Mesenchymal stem cell (in vitro differentiated cells and primary cell): ENCODE measurements at places on chromosomes 5 and 9.

- H3K36me3 ChIP-seq: no peaks in the 10 kb centered on the region
- no peak overlapping the region for H3K27ac ChIP-seq
- H3K27me3 ChIP-seq: no peaks in the 10 kb centered on the region
These were observed 15.2 kb upstream of the SPIN1 start for GRCh38 chr9:88373045-88373444.

- no peak overlapping the region for H3K4me3 ChIP-seq
- H3K27ac ChIP-seq: no peak overlapping the region
- H3K4me1 ChIP-seq: no peaks in the 10 kb centered on the region
- H3K27me3 ChIP-seq: no peaks in the 10 kb centered on the region
- DNase-seq: no peak
These were observed 31.4 kb upstream of the SYK start for GRCh38 chr9:90770182-90770738.

GRCh38 chr5:117872798-117873368 is 1115.5 kb downstream of the DTWD2 start:
- DNase-seq: no peak
- H3K4me3 ChIP-seq: no peak overlapping the region
- H3K27me3 ChIP-seq: no peaks in the 10 kb centered on the region
- H3K27ac ChIP-seq: no peak overlapping the region
- no peaks in the 10 kb centered on the region for H3K4me1 ChIP-seq
- no peaks in the 10 kb centered on the region for H3K36me3 ChIP-seq

DNA sequence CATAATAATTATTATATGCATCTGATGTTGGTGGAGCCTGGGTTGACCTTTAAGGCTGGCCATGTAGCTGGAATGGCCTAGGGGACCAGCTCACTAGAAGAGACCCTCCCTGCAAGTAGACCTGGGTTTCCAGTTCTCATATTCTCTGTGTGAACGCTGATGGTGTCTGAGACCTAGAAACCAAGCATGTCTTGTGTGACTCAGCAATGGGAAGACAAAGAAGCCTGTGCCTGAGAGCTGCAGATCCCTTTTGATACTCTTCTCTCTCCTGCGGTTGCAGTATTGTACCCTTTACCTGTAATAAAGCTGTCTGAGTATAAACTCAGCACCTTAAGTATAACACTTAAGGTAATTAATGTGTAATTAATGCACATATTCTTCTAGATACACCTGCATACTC is 22.2 kb downstream of the C9orf152 start:
- H3K27ac ChIP-seq: no peak overlapping the region
- peaks cover 5% of the 10 kb centered on the region for H3K27me3 ChIP-seq
- H3K4me3 ChIP-seq: no peak overlapping the region
- no peak for DNase-seq
- no peaks in the 10 kb centered on the region for H3K4me1 ChIP-seq

DNA sequence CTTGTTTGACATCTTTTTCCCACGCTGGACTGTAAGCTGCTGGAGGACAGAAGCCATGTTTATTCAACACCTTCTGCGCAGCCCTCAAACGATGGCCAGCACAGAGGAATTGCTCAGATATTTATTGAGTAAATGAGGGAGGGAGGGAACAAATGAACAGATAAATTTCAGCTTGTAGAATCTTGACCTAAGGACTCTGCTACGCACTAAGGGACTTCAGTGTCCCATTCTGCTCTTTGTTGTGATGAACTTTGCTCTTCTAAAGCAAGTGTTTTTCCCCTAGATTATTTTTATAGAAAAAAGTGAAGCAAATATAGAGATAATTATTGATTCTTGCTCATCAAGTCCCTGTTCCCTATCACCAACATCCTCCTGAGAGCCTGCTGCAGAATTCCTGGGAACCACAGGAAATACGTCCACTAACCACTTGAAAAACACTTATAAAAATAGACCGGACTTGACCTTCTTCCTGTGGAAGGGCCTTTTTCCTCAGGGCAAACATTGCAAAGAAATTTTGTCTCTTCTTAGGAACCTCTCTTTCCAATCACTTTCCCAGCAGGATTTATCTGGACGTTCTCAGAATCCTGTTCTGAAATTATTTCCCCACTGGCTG is 54.9 kb downstream of the FGF1 start:
- no peaks in the 10 kb centered on the region for H3K4me1 ChIP-seq
- H3K36me3 ChIP-seq: no peaks in the 10 kb centered on the region
- H3K27me3 ChIP-seq: no peaks in the 10 kb centered on the region
- H3K27ac ChIP-seq: no peak overlapping the region

DNA sequence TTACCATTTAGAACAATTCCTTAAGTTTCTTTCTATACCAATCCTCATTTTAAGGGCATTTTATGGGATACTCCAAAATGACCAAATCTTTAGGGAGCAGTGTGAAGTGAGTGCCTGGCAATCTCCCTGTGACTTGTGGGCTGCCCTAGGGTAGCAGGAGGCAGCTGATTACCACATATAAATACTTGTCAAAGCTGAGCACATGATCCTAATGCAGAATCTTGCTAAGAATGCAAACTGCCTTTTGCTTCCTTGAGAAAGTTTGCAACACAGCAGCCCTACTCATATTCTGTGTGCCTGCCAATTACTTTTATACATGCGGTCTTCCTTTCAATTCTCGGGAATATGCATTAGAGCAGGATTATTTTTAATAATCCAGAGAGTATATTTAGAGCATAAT is 18.2 kb upstream of the NREP start:
- no peaks in the 10 kb centered on the region for H3K36me3 ChIP-seq
- peaks cover 12% of the 10 kb centered on the region for H3K4me1 ChIP-seq
- no peak overlapping the region for H3K4me3 ChIP-seq
- no peaks in the 10 kb centered on the region for H3K27me3 ChIP-seq
- peak overlapping the region; percentile 71 for H3K27ac ChIP-seq
- peak; percentile 54 for DNase-seq

DNA sequence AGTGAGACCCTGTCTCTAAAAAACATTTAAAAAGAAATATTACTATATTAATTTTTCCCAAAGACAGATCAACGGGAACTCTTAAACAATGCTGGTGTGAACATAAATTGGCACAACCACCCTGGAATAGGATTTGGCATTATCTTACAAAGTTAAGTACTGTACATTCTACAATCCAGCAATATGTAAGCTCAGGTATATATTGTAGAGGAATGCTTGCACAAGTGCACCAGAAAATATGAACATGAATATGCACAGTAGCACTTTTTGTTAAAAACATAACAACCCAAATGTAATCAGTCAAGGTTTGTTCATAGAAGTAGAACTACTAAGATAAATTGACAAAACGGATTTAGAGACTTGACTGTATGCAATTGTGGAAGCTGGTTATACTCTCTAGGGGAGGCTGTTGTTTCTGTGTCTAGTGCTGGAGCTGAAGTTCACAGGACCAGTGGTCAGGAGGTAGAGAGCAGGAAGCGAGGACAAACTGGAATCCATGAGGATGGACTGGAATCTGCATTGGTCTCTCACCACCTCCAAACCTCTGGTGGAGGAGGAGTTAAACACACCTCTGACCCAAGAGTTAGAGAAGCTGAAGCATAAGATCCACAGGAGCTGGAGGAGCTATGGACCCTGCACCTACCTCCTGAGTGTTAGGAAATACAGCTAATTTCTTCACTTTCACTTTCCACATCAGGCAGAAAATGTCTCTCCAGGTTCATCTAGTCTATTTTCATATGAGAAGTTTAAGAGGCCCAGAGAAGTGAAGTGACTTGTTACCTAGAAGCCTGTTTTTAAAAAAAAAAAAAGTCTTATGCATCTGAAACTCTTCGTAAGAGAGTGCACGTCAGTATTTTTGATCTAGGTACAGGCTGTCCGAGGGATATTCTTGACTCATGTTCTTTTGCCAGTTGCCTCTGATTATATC is 20.3 kb upstream of the RIC1 start:
- no peak for DNase-seq
- no peaks in the 10 kb centered on the region for H3K27me3 ChIP-seq
- H3K36me3 ChIP-seq: no peaks in the 10 kb centered on the region
- no peak overlapping the region for H3K27ac ChIP-seq
- H3K4me1 ChIP-seq: peaks cover 4% of the 10 kb centered on the region

GRCh38 chr5:179534431-179534830 is 15.9 kb upstream of the RUFY1 start:
- no peak for DNase-seq
- no peak overlapping the region for H3K4me3 ChIP-seq
- no peaks in the 10 kb centered on the region for H3K36me3 ChIP-seq
- peaks cover 5% of the 10 kb centered on the region for H3K4me1 ChIP-seq

GRCh38 chr5:179313849-179314521 is 31.3 kb downstream of the ADAMTS2 start:
- H3K4me1 ChIP-seq: no peaks in the 10 kb centered on the region
- no peaks in the 10 kb centered on the region for H3K36me3 ChIP-seq
- no peak overlapping the region for H3K27ac ChIP-seq
- DNase-seq: no peak
- peak overlapping the region; percentile 53 for H3K4me3 ChIP-seq

- H3K4me1 ChIP-seq: peaks cover 5% of the 10 kb centered on the region
- no peak overlapping the region for H3K4me3 ChIP-seq
- no peak overlapping the region for H3K27ac ChIP-seq
- no peaks in the 10 kb centered on the region for H3K36me3 ChIP-seq
- DNase-seq: peak; percentile 61
- peaks cover 13% of the 10 kb centered on the region for H3K27me3 ChIP-seq
These were observed 109.5 kb downstream of the GADD45G start for GRCh38 chr9:89714321-89714720.

GRCh38 chr5:125033602-125034001 is 287.2 kb upstream of the ZNF608 start:
- H3K36me3 ChIP-seq: no peaks in the 10 kb centered on the region
- no peaks in the 10 kb centered on the region for H3K4me1 ChIP-seq
- no peaks in the 10 kb centered on the region for H3K27me3 ChIP-seq
- no peak overlapping the region for H3K4me3 ChIP-seq

DNA sequence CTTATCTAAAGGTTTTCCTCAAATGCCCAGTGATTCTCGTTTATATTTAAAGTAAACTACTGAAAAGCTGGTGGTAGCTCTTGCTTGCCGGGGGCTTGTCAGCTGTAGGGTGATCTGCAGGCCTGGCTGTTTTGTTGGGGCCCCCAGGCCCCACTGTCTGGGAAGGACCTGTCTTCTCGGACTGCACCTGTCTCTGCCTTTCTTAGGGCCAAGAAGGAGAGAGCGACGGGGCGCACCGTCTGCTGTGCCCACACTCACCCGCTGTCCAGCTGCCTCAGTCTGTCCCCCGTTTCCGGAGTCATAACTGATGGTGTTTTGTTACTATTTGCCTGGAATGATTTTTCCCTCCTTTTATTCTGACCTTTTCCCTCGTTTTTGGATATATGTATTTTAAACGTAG is 94.1 kb upstream of the CACNA1B start:
- DNase-seq: no peak
- no peak overlapping the region for H3K4me3 ChIP-seq
- H3K36me3 ChIP-seq: peaks cover 79% of the 10 kb centered on the region
- no peak overlapping the region for H3K27ac ChIP-seq
- H3K4me1 ChIP-seq: peaks cover 14% of the 10 kb centered on the region

DNA sequence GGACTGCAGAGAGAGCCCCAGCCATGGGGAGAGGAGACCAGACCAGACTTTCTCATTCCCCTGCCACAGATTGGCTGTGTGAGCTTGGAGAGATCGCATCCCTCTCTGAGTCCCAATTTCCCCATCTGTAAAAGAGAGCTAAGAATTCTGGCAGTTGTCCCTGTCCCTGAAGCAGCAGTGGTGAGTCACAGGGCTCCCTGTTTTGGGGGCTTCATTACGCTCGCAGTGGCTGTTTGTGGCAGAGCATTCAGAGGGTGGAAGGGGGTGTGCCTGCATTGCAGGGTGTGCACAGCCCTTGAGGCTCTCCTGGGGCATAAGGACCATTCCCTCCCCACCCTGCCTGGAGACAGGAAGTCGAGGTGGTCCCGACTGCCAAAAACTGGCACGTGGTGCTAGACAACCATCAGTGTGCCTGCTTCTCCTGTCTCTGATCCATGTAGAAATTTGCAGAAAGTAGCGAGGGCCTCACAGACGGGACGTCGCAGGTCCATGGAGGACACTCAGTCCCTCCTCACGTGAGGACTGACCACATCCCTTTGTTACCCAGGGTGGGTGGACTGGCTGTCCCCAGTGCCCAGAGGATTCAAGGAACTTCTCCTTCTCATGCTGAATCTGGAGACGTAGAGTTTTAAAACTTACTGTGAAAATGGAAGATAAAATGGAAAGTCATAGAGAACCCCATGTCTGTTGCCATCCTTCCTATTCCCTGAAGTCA is 35.3 kb downstream of the HRH2 start:
- DNase-seq: no peak
- H3K4me1 ChIP-seq: peaks cover 2% of the 10 kb centered on the region
- H3K36me3 ChIP-seq: no peaks in the 10 kb centered on the region
- H3K27ac ChIP-seq: no peak overlapping the region
- no peak overlapping the region for H3K4me3 ChIP-seq
